Central memory CD4-positive, alpha-beta T cell (primary cell): ENCODE measurements at places on chromosomes 5 and 9.

GRCh38 chr9:38526591-38526990, 93.8 kb downstream of the ANKRD18A start:
- no peak for DNase-seq

GRCh38 chr5:142636093-142636492, 49.8 kb downstream of the FGF1 start:
- DNase-seq: no peak

DNA sequence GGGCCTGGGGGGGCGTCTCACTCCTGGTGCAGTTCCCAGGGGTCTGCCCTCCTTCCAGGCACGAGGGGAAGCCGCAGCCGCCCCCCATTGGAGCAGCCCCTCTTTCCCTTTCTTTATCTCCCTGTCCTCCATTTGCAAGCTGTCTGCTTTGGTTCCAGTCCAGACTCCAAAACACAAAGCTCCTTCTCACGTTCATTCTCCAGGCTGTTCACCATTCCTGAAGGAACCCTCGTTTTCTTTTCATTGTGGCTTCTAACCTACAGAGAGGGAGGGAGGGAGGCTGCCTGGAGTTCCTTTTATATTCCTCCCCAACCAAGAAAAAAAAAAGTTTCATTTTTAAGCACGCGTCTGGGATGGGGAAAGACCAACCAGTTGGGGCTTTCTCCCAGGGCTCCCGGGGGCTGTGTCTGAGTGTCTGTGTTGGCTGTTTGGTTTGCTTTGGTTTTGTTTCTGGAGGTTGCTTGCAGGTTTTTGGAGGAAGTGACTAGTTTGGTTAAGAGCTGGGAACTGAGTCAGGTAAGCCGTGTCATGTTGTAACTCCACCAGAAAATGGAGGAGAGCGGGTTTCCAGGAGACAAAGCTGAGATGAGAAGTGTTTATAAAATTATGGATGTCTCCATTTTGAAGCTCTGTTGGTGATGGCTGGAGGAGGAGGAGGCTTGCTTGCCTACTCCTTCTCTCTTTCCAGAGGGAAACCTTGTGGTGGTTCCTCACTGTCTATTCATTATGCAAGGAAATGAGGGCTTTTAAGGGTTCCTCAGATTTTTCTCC, 1.6 kb downstream of the ZNF462 start:
- no peak for DNase-seq

DNA sequence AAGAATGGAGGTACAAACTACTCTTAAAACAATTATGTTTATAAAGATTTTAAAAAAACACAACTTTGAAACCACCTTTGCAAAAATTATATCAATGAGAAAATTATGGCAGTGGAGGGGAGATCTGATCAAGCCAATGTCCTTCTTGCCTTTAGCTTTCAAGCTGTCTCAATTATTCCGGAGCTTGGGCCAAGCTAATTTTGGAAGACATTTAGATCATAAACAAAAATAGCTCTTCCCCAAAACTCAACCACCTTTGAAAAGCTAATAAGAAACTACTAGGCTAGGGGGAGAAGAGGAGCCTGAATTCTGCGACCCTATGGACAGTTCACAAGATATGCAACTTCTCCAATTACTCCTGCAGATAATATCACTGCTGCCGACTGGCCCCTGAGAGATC, 263.3 kb downstream of the ICE1 start:
- no peak for DNase-seq

DNA sequence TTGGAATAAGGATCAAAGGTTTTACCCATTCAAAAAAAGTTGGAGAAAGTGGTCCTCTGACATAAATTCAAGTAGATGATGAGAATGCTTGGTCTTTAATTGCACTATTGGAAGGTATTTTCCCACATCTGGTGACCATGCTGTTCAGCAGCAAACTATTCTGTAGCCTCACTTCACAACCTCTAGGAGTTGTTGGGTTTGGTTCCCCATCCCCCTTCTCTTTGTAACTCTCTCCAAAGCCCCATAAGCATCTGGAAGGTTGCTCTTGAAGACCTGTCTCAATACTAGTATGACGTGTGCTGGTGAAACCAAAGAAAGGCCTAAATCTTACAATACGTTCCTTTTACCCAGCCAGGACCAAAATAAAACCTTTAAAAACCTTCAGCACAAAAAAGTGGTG, 8.5 kb downstream of the RGMB start:
- DNase-seq: no peak

GRCh38 chr9:108702681-108703080, 153.1 kb downstream of the ACTL7B start:
- DNase-seq: no peak

DNA sequence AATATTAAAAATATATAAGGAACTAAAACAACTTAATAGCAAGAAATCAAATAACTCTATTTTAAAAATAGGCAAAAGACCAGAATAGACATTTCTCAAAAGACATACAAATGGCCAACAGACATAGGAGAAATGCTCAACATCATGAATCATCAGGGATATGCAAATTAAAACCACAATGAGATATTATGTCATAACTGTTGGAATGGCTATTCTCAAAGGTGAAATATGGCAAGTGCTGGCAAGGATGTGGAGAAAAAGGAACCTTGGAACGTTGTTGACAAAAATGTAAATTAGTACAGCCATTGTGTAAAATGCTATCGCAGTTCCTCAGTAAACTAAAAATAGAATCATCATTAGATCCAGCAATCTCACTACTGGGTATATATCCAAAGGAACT, 468.5 kb downstream of the NFIB start:
- no peak for DNase-seq

DNA sequence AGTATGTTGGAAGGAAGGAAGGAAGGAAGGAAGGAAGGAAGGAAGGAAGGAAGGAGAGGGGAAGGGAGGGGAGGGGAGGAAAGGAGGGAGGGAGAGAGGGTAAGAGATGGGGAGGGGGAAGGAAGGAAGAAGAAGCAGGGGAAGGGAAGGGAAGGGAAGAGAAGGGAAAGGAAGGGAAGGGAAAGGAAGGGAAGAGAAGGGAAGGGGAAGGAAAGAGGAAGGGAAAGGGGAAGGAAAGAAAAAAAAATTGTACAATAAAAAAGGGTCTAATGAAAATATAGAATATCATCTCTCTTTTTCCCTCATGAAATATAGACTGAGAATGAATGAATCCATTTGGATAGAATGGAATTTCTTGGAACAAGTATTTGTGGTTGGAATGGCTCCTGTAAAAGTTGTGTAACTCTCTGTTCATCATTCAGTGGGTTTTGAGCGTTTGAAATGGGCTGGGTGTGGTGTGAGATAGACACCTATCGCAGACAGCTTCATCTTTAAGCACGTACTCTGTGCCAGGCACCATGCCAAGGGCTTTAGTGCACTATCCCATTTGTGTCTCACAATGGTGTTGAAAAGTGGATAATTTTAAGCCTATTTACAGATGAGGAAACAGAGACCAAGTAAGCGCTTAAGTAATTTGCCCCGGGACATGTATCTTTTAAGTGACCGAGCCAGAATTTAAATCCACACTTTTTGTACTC, 11.6 kb upstream of the PAPPA start:
- no peak for DNase-seq

DNA sequence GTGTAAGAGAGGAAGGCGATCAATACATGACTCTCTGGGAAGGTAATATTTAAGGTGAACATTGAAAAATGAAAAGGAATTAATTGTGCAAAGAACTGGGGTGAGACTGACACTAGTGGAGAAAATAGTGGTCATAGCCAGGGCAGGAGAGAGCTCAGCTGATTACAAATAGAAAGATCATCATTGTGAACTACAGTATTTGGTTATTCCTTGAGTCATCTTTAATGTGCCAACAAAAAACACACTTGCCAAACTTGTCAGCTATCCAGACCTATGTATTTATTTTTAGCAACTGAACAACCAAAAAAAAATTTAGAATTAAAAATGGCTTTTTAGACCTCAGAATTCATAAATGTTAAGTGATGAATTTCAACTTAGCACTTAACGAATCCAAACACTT, 749.8 kb upstream of the CDH9 start:
- DNase-seq: no peak

- DNase-seq: no peak
These were observed 18.8 kb downstream of the SMIM32 start for GRCh38 chr5:136174021-136174659.

DNA sequence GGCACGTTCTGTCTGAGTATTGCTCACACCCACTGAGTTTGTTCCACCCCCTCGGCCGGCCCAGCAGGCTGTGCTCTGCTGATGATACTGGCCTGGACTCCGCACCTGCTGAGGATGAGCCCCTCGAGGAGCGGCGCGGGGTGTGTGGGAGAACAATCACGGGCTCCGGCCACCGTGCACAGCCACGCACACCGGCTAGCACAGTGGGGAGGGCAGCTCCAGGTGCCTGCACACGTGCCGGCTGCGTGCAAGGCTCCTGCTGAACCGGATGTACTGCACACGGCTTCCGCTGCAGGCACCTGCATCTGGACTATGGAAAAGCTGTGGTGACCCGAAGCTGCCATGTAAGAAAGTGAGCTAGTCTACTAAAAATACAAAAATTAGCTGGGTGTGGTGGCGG, 485.2 kb upstream of the CDH9 start:
- no peak for DNase-seq
